D721Med (cell line): ENCODE measurements at places on chromosomes 2 and 18.

GRCh38 chr2:168120730-168121129 lies 126.7 kb downstream of the STK39 start:
- DNase-seq, result no peak

- DNase-seq, result no peak
Measured at GRCh38 chr2:141201016-141201565, 929.7 kb downstream of the LRP1B start.

GRCh38 chr18:398935-399630 lies 101.4 kb downstream of the COLEC12 start:
- peak; percentile 30 for DNase-seq

DNA sequence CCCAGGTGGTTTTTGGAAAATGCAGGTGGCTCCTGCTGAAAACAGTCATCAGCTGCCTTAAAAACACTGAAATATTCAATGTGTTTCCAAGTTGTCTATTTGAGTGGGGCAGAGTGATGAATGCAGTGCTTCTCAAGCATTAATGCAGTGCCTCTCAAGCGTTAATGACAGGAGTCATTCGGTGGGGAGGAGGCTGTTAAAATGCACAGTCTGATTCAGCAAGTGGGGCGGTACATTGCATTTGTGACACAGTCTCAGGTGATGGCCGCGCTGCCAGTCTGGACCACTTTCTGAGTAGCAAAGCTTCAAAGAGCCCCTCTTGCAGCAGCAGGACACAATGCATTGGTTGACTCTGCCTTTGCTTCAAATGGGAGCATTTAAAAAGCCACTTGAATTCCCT lies 231.4 kb upstream of the RGPD4 start:
- no peak for DNase-seq

GRCh38 chr18:13239171-13239956 lies 20.8 kb downstream of the LDLRAD4 start:
- peak; percentile 87 for DNase-seq

DNA sequence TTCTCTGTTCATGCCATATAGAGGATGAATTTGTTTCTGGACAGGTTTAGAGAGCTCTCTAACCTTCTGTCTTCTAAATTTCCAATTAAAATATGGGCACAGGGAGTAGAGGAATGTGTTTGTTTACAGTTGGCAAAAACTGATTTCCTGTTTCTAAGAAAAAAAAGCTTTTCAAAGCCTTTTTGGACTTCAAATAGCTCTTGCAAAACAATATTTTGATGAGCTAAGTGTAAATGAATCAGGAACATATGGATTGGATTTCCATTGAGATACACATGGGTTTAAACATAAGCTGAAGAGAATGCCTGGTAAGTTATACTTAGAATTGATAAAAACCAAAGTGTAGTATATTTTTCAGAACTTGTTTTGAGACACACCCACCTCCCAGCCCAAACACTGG lies 677.5 kb downstream of the NYAP2 start:
- no peak for DNase-seq
